ENCODE measurements at places on chromosomes 7 and 10.

GRCh38 chr10:23448802-23449570, 10.1 kb downstream of the OTUD1 start:
- no peak for DNase-seq

GRCh38 chr7:11170863-11171568, 197.3 kb downstream of the PHF14 start:
- DNase-seq = no peak

DNA sequence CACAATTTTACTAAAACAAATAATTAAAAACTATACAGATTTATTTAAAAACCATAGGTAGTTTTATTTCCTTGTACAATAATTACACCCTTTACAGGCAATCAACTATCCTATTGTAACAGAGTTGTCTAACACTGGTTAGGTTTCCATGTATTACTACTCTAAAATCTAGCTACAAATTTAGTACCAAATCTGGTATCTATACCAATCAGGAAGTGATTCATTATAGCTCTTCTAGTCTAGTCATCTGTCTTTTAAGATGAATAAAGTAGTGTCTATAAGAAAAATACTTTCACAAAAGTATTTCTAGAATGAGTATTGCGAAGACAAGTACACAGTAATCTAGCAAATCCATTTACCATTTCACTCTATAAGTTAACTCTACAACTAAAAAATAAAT, 16.9 kb downstream of the ZNF800 start:
- no peak for DNase-seq

- no peak for DNase-seq
These were observed 423.6 kb downstream of the DGKB start for GRCh38 chr7:14478834-14479510.

DNA sequence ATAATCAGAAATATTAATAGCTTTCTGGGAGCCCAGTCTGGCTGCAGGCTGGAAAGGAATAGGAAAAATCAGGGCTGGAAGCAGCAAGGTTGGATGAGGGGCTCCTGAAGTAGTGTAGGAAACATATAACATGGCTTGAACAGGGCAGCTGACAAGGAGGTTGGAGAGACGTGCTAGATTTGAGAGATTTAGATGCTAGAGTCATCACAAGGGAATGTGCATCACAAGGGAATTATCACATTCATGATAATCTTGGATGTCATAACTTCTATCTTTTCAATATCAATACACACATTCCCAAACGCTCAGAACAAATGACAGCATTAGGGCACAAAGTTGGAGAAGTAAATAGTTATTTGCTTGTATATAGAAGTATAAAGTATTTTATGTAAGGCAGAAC, 120.9 kb upstream of the EGFR start:
- no peak for DNase-seq

DNA sequence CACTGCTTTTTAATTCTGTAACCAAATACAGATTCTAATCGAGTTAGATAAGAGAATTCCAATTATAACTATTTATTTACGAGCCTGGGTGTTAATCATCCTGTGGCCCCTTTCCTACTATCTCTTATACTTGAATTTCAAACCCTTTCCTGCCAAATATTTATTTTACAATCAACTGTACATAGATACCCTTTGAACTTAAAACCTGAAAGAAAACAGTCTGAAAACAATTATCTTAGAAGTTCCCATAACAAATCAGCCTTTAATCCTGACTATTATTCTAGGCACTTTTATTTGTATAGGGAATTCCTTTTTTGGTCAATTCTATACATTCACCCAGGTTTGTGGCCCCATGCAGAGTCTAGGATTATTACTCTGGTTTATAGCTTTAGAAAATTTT, 10.6 kb upstream of the GPR37 start:
- no peak for DNase-seq

DNA sequence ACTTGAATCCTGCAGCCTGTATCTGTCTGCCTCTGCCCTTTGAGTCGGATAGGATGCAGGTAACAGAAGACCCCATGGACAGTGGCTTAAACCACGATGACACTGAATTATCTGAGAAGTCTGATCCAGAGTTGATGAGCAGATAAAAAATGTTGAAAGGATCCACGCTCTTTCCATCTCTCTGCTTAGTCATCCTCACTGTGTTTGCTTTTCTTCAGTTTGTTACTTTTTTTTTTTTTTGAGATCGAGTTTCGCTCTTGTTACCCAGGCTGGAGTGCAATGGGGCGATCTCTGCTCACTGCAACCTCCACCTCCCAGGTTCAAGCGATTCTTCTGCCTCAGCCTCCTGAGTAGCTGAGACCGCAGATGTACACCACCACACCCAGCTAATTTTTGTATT, 36.9 kb upstream of the GOLGA7B start:
- DNase-seq = no peak

DNA sequence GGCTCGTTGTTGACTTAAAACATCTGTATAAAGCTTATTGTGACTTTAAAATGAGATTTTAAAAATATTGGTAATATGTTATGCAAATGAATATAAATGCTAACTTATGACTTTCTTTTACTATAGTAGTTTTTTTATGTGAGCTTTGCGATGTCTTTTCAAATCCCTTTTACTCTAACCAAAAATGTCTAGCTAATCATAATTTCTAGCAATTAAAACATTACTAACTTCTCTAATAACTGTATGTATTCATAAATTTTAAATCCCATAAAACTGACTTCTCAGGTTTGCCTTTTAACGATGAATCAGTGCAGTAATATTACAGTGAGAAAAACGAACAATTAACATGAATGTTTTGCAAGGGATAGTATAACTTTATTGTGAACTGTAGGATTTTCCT, 113.2 kb downstream of the MAPK8 start:
- DNase-seq = no peak

DNA sequence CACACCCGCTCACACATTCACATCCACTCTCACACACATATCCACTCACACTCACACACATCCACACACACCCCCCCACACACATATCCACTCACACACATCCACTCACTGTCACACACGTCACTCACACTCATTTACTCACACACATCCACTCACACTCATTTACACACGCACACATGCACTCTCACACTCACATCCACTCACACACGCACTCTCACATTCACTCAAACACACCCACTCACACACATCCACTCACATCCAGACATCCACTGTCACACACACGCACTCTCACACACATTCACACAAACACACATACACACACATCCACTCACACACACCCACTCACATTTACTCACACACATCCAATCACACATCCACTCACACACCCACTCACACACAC, 18.3 kb downstream of the PWWP2B start:
- no peak for DNase-seq

GRCh38 chr10:49653273-49653929, 26.1 kb upstream of the C10orf53 start:
- DNase-seq = no peak

DNA sequence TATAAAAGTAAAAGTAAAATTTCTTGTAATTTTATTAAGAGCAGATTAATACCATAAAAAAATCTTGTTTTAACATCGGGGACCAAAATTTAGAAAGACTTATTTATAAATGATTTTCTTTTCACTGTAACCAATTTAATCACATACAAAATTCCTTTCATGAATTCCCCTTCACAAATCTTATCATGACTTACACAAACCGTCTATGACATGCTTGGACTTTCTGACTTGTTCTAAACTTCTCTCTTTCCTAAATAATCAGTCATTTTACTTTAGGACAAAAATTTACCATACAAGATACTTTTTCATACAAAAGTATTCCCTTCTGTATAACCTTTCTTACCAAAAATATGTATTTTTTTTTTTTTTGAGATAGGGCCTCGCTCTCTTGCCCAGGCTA, 9.3 kb downstream of the CROT start:
- no peak for DNase-seq

GRCh38 chr7:150417239-150417638, 33.2 kb upstream of the GIMAP8 start:
- DNase-seq = no peak

GRCh38 chr7:125279961-125280360, 350.3 kb upstream of the POT1 start:
- DNase-seq = no peak

GRCh38 chr7:4566714-4567113, 115.4 kb upstream of the FOXK1 start:
- no peak for DNase-seq

DNA sequence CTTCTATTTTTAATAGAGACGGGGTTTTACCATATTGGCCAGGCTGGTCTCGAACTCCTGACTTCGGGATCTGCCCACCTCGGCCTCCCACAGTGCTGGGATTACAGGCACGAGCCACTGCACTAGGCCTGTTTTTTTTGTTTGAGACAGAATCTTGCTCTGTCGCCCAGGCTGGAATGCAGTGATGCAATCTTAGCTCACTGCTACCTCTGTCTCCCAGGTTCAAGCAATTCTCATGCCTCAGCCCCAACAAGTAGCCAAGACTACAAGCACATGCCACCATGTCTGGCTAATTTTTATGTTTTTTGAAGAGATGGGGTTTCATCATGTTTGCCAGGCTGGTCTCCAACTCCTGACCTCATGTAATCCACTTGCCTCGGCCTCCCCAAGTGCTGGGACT, 73.7 kb downstream of the TYW1B start:
- no peak for DNase-seq

DNA sequence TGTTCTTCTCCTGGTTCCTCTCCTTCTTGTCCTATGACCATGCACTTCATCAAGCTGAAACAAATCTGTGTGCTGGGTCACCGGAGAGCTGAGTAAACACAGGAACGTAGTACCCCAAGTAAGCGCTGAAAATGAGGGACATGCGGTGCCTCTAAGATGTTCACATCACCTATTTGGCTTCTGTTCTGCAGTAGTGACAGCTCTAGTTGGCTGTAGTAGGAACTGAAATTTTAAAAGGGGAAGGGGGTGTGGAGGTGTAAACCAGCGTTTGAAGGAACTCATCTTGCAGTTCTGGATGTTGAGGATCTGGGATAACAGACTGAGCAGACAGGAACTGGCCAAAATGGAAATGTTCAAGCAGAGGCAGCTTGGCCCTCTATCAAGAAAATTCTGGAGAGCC, 85.2 kb downstream of the WNT2 start:
- DNase-seq = no peak

- DNase-seq = no peak
These were observed 81.0 kb upstream of the PRSS58 start for GRCh38 chr7:142338633-142339501.

DNA sequence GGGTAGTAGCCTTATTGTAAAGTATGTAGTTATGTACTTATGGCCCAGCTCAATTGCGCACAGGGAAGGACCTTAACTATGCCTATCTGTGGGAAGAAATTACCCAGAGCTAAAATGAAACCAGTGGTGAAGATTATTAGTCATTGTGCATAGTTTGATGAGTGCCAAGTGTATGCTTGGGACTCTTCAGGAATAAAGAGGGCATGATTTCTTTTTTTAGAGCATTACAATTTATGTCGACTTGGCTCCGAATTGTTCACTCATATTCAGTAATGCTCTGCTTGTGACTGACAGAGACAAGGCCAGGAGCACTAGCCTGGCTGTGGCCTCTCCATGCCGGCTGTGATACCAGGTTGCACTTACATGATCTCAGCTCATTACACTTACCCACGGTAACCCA, 269.5 kb downstream of the TRIL start:
- DNase-seq = no peak

GRCh38 chr10:57972783-57973182, 294.9 kb downstream of the IPMK start:
- DNase-seq = no peak

DNA sequence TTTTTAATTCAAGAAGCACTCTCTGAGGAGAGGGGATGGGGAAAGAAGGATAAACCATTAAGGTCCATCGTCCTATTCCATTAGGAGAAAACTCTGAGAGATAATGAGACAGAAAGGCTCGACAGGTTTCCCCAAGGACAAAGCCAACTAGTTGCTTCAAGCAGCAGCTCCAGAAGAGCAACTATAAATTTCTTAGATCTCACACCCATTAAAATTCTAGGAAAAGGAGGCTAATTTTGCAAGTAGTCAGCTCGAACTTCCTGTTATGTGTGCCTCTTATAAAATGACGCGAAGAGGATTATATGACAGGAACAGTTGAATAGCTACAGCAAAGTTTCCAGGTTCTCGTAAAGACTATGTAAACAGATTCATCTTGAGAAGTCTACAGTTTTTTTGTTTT, 52.0 kb upstream of the ST8SIA6 start:
- no peak for DNase-seq

GRCh38 chr7:104123786-104124185, 84.0 kb downstream of the ORC5 start:
- DNase-seq = no peak

DNA sequence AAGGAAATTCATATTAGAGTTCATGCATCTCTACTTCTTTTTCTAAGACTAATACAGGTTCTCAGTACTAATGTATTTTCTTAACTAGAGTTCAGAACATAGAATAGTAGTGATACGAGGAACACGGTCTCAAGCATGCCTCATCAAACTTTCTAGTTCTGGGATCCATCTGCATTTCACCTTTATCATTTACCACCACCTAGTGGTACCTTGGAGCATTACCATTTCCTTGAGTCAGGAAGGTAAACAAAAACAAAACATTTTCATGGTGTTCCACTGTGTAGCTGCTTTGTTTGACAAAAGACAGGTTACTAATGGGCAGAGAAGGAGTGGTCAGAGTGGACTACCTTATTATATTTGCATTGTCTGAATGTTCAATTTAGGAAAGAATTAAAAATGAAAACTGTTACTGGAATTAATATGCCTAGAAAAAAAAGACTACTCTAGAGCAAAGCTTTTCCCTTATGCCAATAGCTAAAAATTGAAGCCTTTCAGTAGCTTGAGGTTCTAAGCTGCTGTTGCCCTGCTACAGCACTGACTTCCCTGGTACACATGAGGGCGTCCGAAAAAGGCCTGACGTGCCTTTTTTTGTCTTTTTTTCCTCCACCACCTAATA, 44.5 kb downstream of the STARD3NL start:
- DNase-seq = no peak

GRCh38 chr10:2921956-2922680, 145.2 kb upstream of the PFKP start:
- DNase-seq = no peak

- DNase-seq = no peak
These were observed 39.3 kb upstream of the PODXL start for GRCh38 chr7:131595699-131596098.

GRCh38 chr10:11678074-11678793, 63.9 kb upstream of the ECHDC3 start:
- no peak for DNase-seq

DNA sequence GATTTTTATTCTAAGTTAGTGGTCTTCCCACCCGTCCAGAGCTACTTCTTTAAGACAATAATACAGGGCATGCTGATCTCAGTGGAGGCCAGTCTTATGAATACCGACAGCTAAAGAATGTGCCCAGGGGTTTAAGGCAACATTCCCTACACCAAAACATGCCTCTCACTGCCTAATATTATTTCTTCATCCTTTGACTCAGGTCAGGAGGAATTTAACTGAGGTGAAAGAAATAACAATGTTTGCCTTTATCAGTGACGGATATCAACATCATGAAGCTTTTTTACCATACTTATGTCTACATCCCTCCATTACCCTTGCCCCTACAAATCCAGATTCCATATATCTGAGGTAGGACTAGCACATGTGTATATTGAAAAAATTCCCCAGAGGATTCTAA, 33.3 kb upstream of the TES start:
- no peak for DNase-seq

- no peak for DNase-seq
These were observed 354.6 kb downstream of the LRRTM3 start for GRCh38 chr10:67280405-67280804.
